ENCODE measurements at places on chromosomes 3 and 15.

DNA sequence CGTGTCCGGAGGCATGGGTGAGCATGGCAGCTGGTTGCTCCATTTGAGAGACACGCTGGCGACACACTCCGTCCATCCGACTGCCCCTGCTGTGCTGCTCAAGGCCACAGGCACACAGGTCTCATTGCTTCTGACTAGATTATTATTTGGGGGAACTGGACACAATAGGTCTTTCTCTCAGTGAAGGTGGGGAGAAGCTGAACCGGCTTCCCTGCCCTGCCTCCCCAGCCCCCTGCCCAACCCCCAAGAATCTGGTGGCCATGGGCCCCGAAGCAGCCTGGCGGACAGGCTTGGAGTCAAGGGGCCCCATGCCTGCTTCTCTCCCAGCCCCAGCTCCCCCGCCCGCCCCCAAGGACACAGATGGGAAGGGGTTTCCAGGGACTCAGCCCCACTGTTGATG is 49.5 kb downstream of the PGPEP1L start:
- no peak for DNase-seq

- no peak for DNase-seq
Observed at GRCh38 chr3:107963581-107963980, 127.2 kb downstream of the CD47 start.

GRCh38 chr3:25473246-25473645 is 45.2 kb downstream of the RARB start:
- no peak for DNase-seq

DNA sequence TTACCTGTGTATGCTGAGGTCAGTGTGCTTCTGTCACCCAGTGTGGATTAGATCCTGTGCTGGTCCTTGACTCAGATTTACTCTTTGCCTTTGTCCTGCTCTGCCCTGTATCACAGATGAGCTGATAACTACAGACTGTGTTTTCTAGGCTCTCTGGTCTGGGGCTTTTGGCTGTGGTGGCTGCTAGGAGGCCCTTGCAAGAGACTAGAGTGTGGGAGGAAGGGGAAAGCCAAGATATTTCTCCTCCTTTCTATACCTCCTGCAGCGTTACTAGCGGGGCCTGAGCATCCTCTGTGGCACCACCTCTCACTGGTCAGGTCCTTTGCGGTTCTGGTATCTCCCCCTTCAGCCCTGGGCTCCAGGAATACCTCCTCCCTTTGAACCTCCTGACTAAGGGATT is 282.3 kb upstream of the TBC1D5 start:
- DNase-seq = no peak

- DNase-seq = no peak
Observed at GRCh38 chr15:40929660-40930429, 705 bp downstream of the DLL4 start.

GRCh38 chr15:51267703-51268083 is 70.7 kb downstream of the CYP19A1 start:
- no peak for DNase-seq

DNA sequence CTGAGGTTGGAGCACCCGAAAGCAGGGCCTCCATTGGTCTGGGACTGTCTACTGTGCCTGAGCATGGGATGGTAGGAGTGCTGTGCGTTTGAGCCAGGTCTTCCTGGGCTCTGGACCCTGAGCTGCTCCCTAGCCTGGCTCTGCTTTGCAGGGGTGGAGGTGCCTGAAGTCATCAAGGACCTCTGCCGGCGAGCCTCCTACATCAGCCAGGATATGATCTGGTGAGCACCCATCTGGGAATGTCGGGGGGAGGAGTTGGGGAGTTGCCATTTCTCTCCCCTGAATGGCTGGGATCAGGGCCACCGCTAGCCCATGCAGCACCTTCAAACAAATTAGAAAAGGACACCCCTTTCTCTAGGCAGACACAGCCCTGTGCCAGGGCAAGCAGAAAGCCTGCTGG is 20.7 kb downstream of the DUOX1 start:
- DNase-seq = no peak

DNA sequence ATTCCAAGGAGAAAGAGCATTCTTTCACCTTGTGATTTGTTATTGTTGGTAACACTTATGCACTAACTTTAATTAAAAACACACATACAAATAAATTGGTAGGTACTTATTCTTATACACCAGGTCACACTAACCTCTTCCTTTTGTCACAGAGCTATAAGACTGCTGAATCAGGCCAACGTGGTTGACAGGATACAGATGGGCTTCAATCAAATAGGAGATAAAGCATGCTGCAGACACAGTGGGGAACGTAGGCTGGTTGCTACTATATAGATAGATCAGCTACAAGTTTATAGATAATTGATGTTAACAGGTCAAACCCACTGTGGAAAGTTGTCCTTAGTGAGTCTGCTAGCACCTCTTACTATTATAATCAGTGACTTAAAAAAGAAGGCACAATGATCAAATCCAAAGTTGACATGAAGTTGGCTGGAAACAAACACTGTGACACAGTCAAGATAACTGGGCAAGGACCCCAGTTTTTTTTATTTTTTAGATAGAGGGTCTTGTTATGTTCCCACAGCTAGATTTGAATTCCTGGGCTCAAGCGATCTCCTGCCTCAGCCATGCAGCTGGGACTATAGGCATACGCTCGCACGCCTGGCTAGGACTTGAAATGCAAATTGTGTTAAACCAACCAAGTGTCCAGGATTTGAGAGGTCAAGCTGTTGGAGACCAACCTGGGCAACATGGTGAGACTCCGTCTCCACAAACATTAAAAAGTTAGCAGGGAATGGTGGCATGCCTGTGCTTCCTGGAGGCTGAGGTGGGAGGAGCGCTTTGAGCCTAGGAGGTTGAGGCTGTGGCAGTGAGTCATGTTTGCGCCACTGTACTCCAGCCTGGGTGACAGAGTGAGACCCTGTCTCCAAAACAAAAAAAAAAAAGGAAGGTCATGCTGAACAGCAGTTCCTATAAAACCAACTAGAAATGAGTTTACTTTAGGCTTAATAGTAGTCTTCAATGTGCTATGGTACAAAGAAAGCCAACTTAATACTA is 97.9 kb upstream of the MEX3B start:
- no peak for DNase-seq

DNA sequence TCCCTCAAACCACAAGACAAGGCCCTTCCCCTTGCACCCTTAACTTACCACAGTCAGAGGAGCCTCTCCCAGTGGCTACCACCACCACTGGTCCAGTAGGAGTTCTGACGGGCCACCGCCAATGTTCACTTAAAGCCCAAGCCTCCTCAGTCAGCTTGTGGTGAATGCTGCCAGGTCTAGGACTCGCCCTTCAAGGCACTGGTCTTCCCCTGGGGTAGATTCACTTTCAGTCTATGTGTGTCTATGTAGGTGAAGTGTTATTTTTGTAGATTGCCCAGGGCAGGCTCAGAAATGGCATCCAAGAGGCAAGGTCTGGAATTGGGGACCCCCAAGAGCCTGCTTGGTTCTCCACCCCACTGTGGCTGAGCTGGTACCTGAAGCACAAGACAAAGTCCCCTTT is 15.4 kb upstream of the CASR start:
- no peak for DNase-seq

DNA sequence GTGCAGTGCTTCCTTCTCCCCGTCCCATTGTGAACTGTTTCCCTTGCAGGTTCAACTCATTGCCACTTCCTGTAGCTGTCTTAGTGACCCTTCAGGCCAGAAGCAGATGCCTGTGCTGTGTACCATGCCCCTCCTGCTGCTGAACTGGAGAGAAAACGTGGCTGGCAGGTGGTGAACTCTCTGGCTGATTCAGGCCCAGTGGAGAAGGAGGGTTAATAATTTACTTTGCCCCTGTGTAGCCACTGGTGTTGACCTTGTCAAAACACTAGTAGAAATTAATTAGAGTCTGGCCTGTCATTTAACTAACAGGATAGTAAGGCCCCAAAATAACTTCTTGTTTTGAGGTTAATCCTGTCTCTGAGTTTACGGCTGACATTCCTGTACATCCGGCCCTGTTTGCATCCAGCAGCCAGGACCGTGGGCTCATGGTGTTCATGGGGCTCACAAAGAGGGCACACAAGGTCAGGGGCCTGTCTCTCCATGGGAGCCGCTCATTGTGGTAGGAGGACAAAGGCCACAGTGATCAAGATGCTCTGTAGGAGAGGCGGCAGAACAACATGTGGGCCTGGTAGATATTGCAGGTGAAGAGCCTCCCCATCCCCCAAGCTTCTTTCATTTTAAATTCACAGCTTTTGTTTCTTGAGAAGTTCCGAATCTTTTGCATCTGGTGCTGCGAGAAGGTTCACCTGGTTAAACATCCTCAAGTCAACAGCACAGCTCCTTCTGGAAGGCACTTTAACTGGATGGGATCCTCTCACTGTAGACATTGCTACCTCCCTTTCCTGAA is 101.6 kb downstream of the CGNL1 start:
- DNase-seq = peak; percentile 71

GRCh38 chr3:125608419-125608818 is 13.1 kb upstream of the OSBPL11 start:
- DNase-seq = no peak

DNA sequence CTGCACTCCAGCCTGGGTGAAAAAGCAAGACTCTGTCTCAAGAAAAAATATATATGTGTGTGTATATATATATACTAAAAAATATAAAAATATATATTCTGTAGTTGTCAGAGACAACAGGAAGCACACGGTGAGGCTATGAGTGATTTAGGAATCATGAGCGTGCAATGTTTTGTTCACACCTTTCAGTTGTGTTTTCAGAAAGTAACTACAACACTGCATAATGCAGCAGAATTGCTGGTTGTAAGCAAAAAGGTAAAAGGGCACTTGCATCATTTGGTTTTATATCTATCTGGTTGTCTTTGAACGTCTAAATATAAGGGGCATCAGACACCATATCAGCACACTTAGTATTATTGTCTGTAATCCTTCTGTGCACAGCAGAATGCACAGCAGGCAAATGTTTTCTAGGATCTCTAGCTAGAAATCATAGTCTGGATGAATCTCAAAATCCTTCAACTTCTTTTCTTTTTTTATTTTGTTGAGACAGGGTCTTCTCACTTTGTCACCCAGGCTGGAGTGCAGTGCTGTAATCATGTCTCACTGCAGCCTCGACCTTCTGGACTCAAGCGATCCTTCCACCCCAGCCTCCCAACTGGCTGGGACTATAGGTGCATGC is 44.8 kb downstream of the CCR3 start:
- no peak for DNase-seq

DNA sequence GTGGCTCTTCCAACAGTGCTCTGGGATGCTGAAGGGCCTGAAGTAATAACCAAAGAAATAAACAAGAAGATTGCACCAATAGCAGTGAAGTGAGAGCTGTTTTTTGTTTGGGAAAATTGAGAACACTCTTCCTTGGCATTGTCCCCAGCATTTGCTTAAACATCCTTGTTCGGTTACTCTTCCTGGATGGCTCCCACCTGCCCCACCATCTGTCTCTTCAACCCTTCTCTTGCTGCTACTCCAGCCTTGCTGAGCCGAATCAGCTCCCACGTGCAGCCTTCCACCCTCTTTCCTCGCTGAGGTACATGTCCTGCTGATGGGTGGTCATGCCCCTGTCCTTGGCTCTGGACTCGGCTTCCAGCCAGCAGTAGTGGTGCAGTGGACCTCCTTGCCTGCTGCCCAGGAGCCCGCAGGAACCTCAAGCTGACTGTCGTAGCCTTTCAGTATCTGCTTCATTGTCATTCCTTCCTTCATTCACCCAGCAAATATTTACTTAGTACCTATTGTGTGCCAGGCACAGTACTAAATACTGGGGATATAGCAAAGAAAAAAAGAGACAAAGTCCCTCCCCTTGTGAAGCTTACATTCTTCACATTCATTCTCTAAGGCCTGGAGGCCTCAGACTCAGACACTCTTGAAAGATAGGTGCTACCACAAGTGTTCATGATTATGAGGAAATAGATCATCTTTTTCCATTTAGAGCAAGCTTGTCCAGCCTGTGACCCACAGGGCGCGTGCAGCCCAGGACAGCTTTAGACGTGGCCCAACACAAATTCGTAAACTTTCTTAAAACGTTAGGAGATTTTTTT is 17.1 kb upstream of the VILL start:
- no peak for DNase-seq

- peak; percentile 51 for DNase-seq
Observed at GRCh38 chr15:92808598-92809063, 91.5 kb upstream of the CHD2 start.

DNA sequence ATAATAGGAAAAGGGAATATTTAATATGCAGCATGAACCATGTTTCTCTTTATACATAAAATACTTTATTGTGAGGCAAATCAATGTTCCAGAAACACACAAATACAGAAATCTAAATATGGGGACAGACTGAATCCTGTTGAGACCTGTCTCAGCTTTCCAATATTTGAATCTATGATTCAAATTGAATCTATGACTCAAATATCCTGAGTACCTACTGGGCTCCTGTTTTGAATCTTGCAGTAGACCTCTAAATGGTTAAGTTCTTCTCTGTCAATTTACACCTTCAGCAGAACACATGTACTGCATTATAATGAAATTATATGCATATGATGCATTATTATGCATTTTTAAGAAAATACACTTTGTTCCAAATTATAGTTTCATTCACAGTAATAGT is 143.2 kb upstream of the PLXND1 start:
- no peak for DNase-seq

DNA sequence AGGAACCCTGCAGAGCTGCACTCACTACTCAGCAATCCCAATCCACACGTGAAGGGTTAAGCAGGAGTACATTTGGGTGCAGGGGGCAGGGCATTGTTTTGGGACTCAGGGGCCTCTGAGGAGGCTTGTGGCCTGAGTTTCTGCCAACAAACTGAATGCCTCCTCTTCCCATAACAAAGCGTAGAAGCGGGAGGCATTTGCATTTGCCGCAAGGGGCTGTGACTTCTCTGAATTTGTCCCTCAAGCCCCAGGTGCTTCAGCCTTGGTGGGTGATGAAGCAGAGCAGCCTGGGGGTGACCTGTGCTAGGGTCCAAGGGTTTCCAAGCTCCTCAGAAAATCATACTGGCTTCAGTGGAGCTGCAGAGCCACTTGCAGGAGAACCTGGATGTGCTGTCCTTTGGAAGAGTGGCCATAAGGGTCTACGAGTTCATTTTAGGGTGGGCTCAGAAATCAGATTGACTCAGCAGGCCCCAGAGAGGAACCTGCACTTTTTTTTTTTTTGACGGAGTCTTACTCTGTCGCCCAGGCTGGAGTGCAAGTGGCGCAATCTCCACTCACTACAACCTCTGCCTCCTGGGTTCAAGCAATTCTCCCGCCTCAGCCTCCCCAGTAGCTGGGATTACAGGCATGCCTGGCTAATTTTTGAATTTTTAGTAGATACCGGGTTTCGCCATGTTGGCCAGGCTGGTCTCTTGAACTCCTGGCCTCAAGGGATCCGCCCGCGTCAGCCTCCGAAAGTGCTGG is 1.4 kb upstream of the RPSA start:
- DNase-seq = no peak

DNA sequence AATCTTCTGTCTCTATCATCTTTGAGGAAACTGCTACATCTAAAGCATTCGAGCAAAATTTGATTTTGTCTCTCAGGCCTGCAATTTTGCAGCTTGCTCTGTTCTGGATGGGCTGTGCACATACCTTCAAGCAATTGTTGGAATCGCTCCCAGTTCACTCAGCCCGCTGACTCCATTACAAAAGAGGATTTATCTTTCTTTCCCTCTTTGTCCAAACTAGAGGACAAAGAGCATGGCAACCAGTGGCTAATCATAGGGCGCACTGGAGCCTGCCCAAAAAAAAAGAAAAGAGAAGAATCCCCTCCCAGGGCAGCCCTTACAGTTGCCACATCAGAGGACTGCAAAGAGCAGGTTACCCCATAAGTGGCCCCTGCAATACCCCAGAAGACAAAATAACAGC is 49.0 kb upstream of the DUT start:
- no peak for DNase-seq
